Neural crest cell (in vitro differentiated cells): ENCODE measurements at places on chromosomes 5 and 9.

DNA sequence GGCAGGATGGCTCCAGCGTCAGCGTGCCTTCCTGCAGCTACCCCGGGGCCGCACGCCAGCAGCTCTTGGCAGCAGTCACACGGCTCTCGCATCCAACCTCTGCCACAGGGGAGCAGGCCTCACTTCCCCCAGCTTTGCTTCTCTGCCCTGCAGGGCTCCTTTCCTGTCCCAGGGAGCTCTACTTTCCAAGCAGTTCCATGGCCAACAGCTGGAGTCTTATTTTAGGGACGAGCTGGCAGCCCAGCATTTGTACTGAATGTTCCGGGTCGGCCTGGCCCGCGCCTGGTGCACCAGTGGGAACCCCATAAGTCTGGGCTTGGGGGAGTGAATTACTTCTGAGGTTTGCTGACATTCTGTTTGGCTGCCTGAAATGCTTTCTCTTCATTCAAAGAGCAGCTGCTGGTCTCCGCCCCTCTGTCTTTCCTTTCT is 34.6 kb downstream of the GADD45G start:
- DNase-seq = no peak

GRCh38 chr5:15600035-15600434 is 100.1 kb downstream of the FBXL7 start:
- no peak for DNase-seq

- DNase-seq = peak; percentile 47
Measured at GRCh38 chr9:136204838-136205706, at the start of gene LHX3. Gene LHX3, minus strand, starts transcription at chr9:136205128. Its CDS starts 116 bp downstream, at chr9:136205012.

GRCh38 chr5:151737431-151737830 is 21.0 kb downstream of the ATOX1 start:
- no peak for DNase-seq

DNA sequence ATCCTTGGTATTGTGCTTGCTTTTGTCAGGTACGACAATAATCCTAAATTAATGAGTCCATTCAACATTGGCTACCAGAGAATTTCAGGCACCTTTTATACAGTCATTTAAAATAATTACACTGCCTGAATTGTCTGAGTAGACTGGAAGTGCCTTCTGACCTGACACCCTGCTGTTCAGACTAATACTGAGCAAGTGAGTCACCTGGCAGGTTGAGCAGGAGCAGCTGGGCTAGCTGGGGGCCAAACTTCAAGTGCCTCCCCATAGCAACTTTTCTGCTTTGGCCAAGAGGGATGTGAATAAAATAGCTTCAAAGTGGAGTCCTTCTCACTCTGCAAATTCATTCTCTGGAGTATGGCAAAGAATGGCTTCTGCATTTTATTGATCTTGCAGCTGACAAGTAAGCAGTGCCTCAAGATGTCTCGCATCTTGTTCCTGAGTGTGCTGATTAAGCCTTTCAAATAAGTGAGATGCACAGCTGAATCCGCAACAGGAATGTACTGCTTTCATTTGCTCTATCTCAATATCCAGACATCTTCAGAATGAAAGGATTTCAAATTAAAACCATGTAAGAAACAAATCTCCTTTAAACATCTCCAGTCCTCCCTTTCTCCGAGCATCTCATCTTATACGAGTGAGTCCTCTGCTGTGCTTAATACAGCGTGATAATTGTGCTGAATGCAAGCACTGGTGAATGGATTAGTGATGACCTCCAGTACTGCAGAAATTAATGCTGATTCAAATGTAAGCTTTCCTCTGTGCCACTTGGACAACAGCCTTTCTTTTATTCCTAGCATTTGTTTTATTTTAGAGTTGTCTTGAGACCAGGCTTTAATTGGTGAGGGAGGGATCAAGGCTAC is 271.2 kb downstream of the EDIL3 start:
- DNase-seq = no peak
